ENCODE measurements at places on chromosomes 6 and 20.

DNA sequence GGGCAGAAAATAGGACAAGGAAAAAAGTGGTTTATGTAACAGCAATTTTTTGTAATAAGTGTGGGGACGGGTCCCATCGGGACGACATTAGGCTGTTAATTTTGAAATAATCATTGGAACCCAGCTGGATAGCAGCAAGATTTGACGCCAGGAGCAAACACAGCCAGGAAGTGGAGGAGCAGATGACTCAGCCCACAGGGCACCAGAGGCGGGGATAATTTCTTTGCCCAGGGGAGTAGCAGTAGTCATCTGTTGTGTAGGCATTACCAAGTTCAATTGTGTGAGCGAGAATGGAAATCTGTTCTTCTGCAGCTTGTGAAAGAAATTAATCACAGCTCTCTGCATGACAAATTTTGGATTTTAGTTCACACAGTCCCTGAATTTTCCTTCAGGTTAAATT, 22.6 kb upstream of the RIN2 start:
- peak; percentile 61 for DNase-seq

- no peak for DNase-seq
These were observed 112.0 kb upstream of the SNX9 start for GRCh38 chr6:157711060-157711459.

- no peak for DNase-seq
These were observed 189.5 kb downstream of the TMEM242 start for GRCh38 chr6:157133856-157134255.

GRCh38 chr6:35493307-35493983, 3.4 kb downstream of the TEAD3 start:
- no peak for DNase-seq

DNA sequence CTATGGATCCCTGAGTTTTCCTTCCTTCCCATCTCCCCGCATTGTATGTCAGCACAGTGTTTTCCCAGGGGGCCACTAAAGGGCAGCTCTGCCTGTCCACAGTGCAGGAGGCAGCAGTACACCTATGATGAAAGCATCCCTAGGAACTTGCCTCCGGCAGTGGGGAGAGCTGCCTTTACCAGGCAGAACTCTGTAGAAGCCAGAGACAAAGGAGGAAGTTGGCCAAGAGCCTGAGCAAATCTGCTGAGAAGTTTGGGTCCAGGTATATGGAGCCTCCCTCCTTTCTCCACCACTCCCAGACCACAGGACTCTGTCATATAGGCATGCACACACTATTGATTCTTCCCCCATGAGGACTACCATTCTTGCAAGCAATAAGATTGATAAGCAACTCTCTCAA, 282.7 kb downstream of the TBC1D7 start:
- no peak for DNase-seq

- no peak for DNase-seq
These were observed 9.8 kb downstream of the POPDC3 start for GRCh38 chr6:105170059-105170458.

DNA sequence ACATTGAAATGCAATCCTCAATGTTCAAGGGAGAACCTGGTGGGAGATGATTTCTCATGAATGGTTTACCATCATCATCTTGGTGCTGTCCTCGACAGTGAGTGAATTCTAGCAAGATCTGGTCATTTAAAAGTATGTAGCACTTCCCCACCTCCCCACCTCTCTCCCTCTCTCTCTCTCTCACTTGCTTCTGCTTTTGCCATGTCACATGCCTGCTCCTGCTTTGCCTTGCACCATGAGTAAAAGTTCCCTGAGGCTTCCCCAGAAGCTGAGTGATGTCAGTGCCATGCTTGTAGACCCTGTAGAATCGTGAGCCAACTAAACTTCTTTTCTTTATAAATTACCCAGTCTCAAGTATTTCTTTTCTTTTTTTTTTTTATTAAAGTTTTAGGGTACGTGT, 60.5 kb downstream of the DST start:
- DNase-seq: no peak

GRCh38 chr6:66245231-66245630, 538.2 kb upstream of the EYS start:
- peak; percentile 48 for DNase-seq

GRCh38 chr6:117008618-117009017, 131.6 kb downstream of the RFX6 start:
- no peak for DNase-seq

GRCh38 chr20:48492015-48492714, 335.6 kb downstream of the PREX1 start:
- no peak for DNase-seq

GRCh38 chr20:62321521-62321948, 18.7 kb downstream of the ADRM1 start:
- no peak for DNase-seq

DNA sequence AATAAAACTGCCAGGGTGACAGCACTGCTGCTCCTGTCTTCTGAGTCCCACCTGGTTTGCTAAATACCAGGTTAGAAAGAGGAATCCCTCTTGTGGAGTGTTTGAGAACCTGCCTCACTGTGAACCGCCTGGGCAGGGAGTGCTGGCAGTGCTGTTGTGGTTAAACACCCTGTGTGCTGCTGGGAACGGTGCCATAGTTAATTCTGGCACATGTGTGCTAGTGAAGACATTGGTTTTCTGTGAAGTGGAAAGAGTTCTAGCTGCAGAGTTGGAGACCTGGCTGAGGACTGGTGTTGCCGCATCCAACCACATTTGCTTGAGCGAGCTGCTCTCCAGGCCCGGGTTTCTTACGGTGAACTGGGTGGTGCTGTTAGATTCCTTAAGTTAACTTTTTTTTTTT, 72.7 kb downstream of the IGF2R start:
- DNase-seq: peak; percentile 44
